A172 (cell line): ENCODE measurements at places on chromosomes 16 and 17. TPM values are rescaled to one million over a fixed set of nuclear protein-coding genes. Genes with fewer than 3 reads are reported as not detected.

DNA sequence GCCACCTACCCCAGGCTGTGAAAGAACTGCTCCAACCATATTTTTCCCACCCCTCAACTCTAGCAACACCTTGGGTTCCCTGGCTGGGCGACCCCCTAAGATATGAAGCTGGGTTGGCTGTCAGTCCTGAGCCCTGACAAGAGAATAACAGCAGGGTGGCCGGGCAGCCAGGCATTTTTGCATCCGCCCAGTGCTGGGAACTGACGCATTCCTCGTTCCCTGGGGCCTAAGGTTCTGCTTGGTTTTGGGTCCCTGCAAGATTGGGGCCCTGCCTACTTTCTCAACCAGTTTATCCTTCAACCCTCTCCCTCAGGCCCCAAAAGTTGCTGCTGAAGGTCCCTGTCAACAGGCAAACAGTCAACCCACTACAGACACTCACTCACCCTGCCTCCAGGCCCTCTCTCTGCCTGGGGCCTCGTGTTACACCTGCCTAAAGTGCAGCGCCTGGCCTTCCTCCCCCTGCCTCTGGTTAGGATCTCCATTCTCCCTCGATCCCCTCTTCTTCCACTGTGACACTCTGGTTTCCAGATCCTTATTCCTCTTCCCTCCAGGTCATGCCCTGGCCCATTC, 151.5 kb downstream of the STX8 start:
- DNase-seq, result no peak

DNA sequence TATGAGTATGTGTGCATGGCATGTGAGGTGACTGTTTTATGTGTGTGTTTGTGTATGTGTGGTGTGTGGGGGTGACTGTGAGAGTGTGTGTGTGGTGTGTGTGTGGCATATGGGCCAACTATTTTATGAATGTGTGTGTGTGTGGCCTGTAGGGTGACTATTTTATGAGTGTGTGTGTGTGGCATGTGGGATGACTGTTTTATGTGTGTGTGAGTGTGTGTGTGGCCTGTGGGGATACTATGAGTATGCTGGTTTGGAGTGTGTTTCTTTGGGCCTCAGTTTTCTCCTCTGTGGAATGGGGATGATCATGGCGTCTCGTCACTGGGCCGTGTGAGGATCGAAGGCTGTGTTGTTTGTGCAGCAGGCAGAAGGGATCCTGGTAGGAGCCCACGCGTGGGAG, 152.1 kb upstream of the PLCG2 start:
- DNase-seq, result no peak

TBC1D3C gene
- total RNA-seq, result not detected in 2 replicates

CLEC19A gene
- total RNA-seq, result 0.38 and 0.83 TPM in 2 replicates

ADAP2 gene
- total RNA-seq, result 2.0 and 3.2 TPM in 2 replicates

TAT gene
- total RNA-seq, result not detected in 2 replicates

DNA sequence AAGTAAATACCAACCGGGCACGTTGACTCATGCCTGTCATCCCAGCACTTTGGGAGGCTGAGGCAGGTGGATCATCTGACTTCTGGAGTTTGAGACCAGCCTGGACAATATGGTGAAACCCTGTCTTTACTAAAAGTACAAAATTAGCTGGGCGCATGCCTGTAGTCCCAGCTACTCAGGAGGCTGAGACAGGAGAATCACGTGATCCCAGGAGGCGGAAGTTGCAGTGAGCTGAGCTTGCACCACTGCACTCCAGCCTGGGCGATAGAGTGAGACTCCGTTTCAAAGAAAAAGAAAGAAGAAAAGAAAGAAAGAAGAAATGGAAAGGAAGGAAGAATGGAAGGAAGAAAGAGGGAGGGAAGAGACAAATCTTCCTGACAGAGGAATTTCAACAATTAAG, 108.7 kb downstream of the AHSP start:
- DNase-seq, result no peak

LYRM1 gene
- total RNA-seq, result 58.3 and 77.2 TPM in 2 replicates

GRCh38 chr17:65556910-65557348, 4.5 kb downstream of the AXIN2 start:
- DNase-seq, result no peak

DNA sequence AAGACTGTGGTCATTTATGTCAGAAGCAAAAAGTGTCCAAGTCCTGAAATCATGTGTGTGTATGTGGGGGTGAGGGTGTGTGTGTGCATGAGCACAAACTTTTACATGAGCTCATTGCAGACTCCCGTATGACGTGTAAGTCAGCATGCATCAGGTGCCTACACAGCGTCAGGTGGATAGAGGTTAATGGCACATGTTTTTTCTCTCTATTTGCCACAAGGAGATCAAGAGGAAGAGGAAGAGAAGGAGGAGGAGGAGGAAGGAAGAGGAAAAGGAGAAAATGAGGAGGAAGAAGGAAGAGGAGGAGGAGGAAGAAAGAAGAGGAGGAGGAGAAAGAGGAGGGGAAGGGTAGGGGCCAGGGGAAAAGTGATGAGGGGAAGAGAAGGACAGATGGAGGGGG, 178.0 kb upstream of the DYNLRB2 start:
- DNase-seq, result no peak

PPP1R1B gene
- not detected in 2 replicates for total RNA-seq

TBX2 gene
- total RNA-seq, result 1.7 and 2.6 TPM in 2 replicates

DNA sequence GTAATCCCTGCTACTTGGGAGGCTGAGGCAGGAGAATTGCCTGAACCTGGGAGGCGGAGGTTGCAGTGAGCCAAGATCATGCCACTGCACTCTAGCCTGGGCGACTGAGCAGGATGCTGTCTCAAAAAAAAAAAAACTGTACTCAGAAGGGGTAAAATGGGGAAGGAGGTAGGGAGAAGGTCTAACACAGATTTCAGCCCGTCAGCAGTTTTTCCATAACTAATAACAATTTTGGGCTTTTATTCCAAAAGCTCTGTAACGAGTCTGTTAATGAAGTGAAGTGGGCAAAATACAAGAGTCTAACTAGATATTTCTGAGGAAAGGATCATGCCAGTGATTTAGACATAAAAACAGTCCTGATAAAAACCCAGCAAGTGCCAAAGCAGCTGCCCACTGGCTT, 10.8 kb downstream of the ZNF821 start:
- DNase-seq, result no peak
